ENCODE measurements at places on chromosomes 3 and 15.

DNA sequence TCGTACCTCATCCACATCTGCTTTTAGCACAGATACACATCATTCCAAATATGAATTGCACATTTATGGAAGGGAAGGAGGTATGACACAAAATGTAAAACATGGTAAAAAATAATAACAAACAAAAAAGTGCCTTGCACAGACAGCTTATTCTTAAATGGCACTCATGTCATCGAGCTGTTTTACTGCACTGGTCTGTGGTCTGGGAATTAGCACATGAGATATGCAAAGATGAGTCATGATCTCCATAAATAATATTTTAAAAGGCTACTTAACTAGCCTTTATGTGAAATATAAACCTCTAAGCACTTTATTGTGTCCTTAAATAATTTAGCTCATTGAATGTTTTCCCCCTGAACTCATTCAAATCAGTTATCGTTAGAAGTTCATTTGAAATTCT is 142.2 kb upstream of the ZNF385D start:
- DNase-seq = no peak

DNA sequence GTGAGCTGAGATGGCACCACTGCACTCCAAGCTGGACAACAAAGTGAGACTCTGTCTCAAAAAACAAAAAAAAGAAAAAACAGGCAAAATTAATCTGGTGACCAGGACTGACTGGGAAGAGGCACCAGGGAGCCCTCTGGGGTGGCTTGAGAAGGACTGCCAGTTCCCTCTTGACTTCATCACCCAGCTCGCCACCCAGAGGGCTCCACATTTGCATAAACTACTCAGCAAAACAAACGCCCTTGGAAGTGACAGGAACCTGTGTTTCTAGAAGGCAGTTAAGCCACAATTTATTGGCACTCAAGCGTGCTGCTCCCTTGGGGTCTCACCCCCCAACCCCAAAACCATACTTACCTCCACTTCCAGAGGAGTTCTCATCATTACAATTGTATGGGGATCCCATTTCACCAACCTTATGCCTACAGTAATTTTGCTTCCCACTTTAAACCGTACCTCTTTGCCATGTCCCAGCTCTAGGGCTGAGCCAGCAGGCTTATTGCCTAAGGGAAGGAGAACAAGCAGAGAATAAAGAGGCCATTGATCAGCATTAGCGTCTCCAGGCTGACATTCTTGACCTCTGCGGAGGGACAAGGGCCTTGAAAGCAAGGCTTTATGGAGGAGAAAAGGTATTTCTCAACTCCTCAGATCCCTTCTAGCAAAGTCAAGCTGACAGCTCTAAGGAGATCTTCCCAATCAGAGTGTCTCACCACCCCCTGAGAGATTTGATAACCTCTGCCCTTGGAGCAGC is 357.4 kb downstream of the SHQ1 start:
- no peak for DNase-seq

- no peak for DNase-seq
Observed at GRCh38 chr3:197800379-197800778, 9.3 kb downstream of the LRCH3 start.

DNA sequence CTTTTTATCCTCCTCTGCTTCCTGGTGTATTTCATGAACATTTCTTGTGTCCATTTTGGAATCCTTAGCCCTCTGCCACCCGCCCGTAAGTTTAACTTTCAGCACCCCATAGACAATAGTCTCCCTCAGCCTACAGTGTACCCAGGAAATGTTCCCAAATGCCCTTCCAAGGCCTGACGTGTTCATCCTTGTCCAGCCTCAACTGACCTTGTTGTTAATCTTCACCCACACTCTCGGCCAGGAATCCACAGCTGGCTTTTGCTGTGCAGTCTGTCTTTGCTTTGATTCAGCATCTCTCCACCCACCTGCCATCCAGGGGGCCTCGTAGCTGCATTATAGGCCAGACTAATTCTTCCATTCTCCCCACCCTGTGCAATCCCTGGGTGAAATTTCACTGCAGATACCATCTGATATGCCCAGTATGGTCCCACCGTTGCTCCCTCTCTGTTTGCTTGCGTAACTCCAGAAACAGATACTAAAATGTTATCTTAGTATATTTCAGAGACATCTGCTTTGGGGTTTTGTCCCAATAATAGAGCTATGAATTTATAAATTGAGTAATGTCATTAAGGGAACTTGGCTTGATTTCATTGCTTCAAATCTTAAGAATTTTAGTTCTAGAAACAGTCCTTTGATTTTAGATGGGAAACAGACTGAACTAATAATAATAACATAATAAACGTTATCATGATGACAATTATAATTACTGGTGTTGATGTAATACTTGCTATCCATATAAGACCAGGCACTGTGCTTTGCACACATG is 16.6 kb downstream of the GUCA1C start:
- no peak for DNase-seq

- DNase-seq = no peak
Observed at GRCh38 chr3:195054311-195054710, 216.6 kb downstream of the XXYLT1 start.

DNA sequence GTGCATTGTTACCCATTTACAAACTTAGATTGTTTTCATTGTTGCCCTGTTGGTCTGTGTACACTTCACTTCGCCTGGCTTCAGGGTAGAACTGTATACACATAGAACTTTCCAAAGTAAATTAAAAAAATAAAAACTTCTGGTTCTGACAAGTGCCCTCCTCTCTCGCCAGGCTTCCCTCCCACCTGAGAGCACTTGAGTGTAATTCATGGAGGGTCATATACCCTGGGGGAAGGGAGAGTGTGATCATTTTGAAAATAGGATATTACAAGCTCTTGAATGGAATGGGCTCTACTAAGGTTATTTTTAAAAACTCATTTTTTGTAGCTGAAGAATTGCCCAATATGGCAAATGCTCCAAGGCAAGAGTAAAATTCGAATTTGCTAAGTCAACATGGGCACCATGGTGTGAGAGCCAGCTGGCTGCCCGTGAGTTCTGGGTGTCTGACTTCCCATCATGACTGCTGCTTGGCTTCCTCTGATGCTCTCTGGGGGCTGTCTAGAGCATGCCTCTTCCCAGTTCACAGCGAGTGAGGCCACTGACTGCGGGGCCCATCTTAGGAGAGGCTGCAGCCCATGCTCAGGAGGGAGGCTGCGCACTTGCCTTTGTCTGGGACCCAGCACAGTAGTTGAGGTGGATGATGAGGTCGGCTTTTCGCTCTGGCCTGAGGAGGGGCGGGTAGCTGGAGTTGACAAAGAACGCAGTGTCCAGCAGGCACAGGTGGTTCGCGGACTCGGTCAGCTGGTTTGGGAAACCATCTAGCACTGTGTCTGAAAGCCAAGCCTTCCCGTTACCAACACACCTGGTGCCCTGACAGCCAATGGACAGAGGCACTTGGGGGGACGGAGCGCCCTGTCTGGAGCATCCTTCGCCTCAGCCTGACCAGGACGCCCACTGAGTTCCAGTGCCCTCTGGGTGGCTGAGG is 13.1 kb upstream of the EHD4 start:
- DNase-seq = no peak

GRCh38 chr15:65195548-65195923 is 10.4 kb upstream of the CLPX start:
- DNase-seq = no peak

GRCh38 chr3:11477407-11477911 is 166.3 kb downstream of the VGLL4 start:
- no peak for DNase-seq

GRCh38 chr3:13600950-13601691 is 52.2 kb downstream of the FBLN2 start:
- no peak for DNase-seq

- DNase-seq = no peak
Observed at GRCh38 chr3:41141433-41142167, 57.7 kb upstream of the CTNNB1 start.
